ENCODE measurements at places on chromosomes 12 and 14. TPM values are rescaled to one million over a fixed set of nuclear protein-coding genes. Genes with fewer than 3 reads are reported as not detected.

DNA sequence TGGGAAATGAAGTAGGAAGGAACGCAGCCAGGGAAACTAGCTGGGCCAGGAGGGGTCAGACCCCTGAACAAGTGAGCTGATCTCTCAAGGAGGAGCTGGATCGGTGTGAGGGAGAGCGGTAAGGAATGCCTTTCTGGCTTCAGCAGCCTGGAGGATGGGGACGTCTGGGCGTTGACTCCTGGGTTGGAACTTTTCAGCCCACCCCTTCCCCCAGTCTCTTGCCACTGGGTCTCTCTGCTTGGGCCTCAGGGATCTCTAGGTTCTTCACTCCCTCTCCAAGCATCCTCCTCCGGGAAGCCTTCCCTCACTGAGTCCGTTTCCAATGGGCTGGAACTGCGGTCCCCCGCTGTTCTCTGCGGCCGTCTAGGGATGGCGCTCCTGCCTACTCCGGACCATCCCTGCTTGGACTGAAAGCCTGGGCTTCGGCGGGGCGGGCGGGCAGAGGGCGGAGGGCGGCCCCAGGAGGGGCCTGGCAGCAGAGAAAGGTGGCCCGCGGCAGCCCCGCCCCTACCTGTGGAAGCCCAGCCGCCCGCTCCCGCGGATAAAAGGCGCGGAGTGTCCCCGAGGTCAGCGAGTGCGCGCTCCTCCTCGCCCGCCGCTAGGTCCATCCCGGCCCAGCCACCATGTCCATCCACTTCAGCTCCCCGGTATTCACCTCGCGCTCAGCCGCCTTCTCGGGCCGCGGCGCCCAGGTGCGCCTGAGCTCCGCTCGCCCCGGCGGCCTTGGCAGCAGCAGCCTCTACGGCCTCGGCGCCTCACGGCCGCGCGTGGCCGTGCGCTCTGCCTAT, at the start of gene KRT7:
Gene KRT7, plus strand, starts transcription at position 570 of the 788 bp plus-strand sequence. Its CDS starts 54 bp downstream, at position 624.
- DNase-seq = no peak

DNA sequence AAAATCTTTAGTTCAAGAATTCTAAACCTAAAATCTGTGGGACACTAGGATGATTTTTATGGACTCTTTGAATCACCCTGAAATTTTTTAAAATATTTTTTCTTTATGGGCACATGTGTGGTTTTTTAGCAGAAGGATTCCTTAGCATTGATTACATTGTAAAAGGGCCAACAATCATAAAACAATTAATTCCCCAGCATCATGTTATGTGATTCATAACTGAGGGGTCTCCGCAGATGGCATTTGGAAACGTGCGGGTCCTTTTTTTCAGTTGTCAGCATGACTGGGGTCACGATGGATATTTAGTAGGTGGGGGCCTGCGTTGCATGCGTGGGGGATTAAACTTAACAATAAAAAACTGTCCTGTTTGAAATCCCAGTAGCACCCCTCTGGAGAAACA, 52.5 kb downstream of the NTF3 start:
- DNase-seq = no peak

GRCh38 chr14:89085737-89086382, 261.4 kb downstream of the TTC8 start:
- DNase-seq = no peak

Gene KRT6B
- not detected for total RNA-seq

GRCh38 chr14:69086537-69086936, 66.4 kb downstream of the DCAF5 start:
- no peak for DNase-seq

GRCh38 chr12:71333418-71333817, 106.2 kb upstream of the LGR5 start:
- no peak for DNase-seq

Gene KRT6C
- total RNA-seq = not detected

- DNase-seq = no peak
These were observed 14.4 kb upstream of the SERPINA10 start for GRCh38 chr14:94307410-94307992.

DNA sequence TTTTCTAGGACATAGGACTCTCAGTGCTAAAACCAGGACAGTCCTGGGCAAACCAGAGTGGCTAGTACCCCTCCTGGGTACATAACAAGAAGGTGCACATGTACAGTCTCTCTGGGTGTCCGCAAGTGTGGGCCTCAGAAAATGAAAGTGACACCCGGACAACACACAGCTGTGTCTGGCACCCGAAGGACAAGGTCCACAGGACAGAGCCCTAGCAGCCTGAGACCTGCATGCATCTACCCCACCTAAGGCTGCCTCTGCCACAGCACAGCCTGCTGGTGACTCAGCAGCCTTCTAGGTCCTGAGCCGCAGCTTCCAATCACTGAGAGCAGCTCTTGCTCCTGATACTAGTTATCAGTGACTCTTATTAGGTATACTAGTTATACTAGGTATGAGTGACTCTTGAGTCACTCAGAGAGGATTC, 784.1 kb upstream of the TBX3 start:
- DNase-seq = peak; percentile 45

- peak; percentile 87 for DNase-seq
These were observed 873.1 kb upstream of the TMEM132C start for GRCh38 chr12:127393896-127394295.

DNA sequence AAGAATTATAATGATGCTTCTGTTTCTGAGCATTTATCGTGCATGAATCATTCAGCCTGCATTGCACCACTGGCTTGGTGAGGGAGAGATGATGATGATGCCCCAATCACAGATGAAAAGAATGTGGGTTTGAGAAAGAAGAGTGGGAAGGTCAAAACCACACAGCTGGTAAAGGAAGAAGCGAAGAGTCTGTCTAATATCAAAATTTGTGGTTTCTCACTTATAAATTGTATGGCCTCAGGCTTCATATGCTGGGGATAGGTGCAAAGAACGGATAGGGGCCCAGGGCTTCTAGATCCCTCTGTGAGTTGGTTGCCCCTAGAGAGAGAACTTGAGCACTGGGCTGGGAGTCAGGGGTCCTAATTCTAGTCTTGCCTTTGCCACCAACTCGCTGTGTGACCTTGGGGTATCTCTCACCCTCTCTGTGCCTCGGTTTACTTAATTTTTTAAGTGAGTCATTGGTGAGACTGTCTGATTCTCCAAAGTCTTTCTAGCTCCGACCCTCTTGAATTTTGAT, 2.2 kb downstream of the OASL start:
- DNase-seq = peak; percentile 75

GRCh38 chr12:105764216-105764835, 374.4 kb downstream of the NUAK1 start:
- DNase-seq = no peak

GRCh38 chr14:38366374-38366773, 110.5 kb upstream of the CLEC14A start:
- no peak for DNase-seq

Gene CD163
- 0.15 TPM for total RNA-seq

DNA sequence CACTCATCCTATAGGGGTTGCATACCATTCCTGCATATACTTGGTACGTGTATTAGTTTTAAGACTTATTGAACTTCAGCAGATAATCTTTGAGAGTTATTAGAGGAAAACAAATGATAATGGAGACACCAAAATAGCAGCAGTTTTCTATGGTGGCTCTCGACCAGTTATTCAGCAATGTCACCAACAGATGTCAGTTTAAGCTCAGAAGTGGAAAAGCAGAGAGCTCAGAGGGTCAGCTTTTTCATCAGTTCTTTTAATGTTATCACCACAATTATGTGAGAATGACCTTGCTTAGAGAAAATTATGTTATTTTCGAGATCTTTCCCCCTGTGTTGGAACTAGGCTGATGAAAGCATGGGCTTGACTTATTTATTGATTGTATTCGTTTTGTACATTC, 32.0 kb downstream of the PTPN11 start:
- DNase-seq = no peak

DNA sequence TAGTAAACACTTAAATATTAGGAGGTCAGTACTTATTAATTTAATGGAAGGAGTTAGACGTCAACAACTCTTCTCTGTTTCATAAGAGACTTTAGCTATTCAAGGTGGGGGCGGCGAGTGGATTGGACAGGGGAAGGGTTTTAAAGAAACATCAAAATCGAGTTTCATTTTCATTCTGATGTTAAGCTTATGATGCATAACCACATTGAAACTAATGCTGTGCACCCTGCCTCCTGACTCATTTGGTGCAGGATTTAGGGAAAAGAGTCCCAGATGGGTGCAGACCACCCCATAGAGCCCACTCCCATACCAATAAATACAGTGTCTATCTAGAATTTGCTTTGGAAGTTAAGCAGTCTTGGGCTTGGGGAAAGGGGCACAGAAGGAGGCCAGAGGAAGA, 7.4 kb downstream of the ZBTB39 start:
- no peak for DNase-seq

DNA sequence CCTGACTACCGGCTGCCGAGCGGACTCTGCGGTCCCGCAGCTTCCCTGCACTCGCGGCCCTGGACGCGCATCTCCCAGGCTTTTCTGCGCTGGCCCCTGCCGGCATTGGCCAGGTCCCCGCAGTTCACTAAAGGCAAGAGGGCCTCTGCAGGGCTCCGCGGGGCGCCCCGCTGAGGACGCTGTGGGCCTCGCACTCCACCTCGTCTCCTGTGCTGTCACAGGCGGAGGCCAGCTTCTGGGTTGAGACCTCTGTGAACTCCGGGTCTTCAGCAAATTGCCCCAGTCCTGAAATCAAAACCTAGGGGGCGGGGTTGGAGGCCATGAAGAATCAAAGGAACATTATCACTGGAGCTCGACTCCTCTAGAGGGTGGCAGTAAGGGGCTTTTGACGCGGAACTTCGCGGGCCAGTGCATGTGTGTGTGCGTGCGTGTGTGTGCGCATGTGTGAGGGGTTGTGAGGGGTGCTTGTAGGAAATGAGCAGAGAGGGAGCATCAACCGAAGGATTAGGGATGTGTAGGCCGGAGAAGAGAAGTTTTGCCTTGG, 68.5 kb upstream of the CAPRIN2 start:
- no peak for DNase-seq

DNA sequence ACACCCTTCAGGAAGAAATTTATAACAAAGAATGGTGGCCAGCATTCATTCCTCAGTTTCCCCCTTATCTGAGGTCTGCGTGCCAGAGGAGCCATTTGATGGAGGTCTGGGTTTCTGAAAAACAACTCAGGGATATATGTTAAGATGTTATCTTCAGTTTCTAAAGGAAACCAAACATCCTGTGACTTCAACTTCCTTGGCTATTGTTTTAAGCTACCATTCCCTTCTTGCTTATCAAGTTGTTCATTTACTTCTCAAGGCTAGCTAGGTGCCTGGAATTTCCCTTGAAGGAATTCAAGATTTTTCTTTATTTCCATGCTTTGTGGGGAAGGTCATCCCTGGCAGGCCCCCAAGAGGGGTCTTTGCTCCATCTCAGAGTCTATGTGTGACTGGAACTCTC, 27.1 kb upstream of the OXA1L start:
- DNase-seq = no peak

Gene NELL2
- not detected for total RNA-seq

Gene ITGB7
- 0.62 TPM for total RNA-seq

DNA sequence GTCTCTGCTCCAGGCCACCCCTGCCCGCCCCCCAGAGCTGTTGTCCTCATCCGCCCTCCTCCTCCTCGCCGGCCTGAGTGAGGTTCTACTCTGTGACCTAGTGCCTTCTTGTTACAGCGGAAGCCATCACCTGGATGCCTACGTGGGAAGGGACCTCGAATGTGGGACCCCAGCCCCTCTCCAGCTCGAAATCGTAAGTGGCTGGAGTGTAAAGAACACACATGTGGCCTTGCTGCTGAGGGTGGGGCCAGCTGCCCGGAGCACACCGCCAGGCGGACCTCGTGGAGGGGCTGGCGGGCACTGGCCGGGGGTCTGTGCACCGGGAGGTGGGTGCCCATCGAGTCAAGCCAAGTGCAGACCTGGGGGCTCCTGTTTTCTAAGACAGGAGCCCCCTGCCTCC, 19.4 kb downstream of the MEG3 start:
- no peak for DNase-seq

- no peak for DNase-seq
These were observed 46.3 kb downstream of the PTPRQ start for GRCh38 chr12:80490329-80490728.

Gene GPR137C
- 0.73 TPM for total RNA-seq

DNA sequence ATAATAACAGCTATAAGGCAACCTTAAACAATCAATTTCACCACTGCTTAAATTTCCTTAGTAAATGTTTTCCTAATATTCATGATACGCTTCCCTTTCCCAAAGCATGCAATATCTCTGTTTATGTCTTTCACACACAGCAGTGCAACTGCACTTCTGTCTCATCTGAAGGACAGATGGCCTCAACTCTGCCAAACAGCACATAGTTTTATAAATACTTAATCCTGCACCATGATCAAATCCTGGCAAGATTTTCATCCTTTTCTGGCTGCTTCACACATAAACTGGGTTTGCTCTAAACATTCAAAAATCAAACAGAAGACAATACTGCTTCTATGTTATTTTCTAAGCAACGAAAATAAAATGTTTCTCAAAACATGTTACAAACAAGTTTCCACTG, 266.3 kb downstream of the ITPR2 start:
- DNase-seq = no peak

- DNase-seq = peak; percentile 23
These were observed 9.9 kb downstream of the SLC15A4 start for GRCh38 chr12:128813883-128814282.
